ENCODE measurements at places on chromosomes 16 and 17.

- DNase-seq = no peak
These were observed 204.8 kb upstream of the CPHXL start for GRCh38 chr16:75931043-75931442.

DNA sequence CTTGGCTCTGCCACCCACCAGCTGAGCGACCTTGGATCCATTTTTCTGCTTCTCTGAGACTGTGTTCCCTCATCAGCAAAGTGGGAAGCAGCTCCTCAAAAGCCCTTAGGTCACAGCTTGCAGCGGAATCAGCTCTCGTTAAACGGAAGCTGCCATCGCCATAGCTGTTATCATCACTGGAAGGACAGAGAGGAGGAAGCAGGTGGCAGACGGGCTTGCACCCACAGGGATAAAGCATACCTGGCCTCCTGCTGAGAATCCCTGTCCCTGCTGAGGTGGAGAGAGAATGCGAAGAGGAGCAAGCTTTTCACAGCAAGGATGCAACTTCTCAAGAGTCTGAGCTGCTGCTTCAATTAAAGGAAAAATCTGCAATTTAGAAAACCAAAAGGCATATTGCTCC, 106.6 kb downstream of the CLEC16A start:
- no peak for DNase-seq

DNA sequence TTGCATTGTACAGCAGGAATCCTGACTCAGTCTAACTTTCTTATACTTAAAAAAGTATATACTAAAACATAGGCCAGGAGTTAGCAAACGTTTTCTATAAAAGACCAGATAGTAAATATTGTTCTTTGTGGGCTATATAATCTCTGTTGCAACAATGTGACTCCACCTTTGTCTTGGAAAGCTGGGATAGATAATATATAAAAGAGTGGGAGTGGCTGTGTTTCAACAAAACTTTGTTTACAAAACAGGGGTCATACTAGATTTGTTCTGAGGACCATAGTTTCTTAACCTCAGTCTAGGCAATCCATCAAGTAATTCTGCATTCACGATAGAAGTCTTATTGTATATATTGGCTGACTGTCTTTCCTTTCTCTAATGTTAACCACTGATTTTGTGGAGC, 9.0 kb upstream of the TBC1D3B start:
- no peak for DNase-seq

- DNase-seq = no peak
These were observed 22.9 kb upstream of the CPPED1 start for GRCh38 chr16:12826559-12826958.

DNA sequence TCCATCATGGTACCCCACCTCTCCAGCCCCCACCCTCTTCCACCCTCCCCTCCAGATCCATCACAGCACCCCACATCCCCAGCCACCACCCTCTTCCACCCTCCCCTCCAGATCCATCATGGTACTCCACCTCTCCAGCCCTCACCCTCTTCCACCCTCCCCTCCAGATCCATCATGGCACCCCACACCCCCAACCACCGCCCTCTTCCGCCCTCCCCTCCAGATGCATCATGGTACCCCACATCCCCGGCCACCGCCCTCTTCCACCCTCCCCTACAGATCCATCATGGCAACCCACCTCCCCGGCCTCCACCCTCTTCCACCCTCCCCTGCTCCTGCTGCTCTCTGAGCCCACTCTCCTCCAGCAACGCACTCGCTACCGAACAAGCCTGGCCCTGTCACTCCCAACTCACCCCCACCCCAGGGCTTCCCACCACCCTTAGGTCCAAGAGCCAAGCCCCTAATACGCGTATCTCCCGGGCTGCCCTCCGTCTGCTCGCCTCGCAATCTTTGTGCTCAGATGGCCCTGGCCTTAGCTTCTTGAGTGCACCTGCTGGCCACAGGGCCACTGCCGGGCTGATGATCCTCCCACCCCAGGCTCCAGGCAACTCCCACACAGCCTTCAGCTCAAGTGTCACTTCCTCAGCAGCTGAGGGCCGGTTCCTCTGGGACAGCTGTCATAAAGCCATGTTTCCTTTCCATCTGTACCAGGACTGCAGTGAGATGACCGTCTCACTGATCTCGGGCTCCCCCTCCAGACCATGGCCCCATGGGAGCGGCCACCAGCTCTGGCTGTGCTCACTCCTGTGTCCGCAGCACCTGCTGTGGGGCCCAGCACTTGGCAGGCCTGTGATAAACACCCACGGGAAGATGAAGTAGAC, 25.5 kb downstream of the KDM8 start:
- DNase-seq = no peak

- no peak for DNase-seq
These were observed 23.9 kb upstream of the HEATR6 start for GRCh38 chr17:60102632-60103096.
